ENCODE measurements at places on chromosomes 16 and 17.

DNA sequence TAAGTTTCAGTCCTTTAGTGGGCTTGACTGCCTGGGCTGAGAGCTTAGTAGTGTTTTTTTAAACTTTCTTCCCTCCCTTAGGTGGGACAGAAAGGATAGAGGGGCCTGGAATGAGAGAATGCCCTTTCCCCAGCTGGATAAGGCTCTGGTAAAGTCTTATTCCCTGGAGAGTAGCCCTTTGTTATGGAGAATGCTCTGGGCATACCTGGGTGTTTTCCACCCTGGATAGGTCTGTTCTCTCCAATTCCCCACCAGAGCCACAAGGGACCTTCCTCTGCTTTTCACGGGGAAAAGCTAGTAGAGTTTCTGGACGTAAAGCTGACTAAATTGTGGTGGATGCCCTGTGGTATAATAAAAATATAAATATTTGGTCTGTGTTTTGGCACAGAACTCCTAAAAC is 164.1 kb downstream of the HS3ST4 start:
- no peak for DNase-seq

- DNase-seq, result no peak
Measured at GRCh38 chr17:51091635-51092034, 29.0 kb downstream of the SPAG9 start.

GRCh38 chr16:71626018-71626857 is at the start of gene MARVELD3:
TSS of gene MARVELD3 (plus strand) at chr16:71626184. CDS start at chr16:71626230, 46 bp downstream.
- DNase-seq, result peak; percentile 27

DNA sequence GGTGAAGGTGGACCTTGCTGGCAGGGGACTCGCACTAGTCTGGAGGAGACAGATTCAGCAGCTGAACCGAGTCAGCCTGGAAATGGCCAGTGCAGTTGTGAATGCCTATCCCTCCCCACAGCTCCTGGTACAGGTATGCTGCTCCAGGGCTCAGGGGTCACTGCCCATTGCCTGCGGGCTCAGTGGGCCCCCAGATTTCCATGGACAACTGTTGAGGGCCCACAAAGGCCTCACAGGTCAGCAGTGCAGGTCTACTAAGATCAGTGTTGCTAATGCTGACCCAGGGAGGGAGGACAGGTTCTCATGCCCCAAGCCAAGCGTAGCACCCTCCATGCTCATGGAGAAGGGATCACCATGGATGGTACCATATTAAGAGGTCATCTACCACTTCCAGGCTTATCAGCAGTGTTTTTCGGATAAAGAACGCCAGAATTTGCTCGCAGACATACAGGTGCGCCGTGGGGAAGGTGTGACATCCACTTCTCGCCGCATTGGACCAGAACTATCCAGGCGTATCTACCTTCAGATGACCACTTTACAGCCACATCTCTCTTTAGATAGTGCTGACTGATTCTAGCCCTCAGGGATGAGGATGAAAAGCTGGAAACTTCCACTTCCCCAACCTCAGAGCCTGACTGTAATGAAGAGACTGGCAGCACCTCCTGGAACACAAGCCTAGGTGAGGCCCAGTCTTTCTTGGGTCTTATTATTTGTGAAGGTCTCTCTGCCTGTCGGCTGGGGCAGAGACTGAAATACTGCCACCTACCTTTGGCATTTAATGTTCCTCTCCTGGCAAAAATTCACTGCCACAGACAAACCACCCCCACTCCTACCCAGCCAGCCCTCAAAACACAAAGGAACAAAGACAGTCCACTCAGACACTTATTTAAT is 7.6 kb downstream of the EME1 start:
- no peak for DNase-seq

- DNase-seq, result no peak
Measured at GRCh38 chr17:67801626-67802175, 23.6 kb upstream of the BPTF start.

- no peak for DNase-seq
Measured at GRCh38 chr16:87050142-87050541, 267.1 kb downstream of the C16orf95 start.

DNA sequence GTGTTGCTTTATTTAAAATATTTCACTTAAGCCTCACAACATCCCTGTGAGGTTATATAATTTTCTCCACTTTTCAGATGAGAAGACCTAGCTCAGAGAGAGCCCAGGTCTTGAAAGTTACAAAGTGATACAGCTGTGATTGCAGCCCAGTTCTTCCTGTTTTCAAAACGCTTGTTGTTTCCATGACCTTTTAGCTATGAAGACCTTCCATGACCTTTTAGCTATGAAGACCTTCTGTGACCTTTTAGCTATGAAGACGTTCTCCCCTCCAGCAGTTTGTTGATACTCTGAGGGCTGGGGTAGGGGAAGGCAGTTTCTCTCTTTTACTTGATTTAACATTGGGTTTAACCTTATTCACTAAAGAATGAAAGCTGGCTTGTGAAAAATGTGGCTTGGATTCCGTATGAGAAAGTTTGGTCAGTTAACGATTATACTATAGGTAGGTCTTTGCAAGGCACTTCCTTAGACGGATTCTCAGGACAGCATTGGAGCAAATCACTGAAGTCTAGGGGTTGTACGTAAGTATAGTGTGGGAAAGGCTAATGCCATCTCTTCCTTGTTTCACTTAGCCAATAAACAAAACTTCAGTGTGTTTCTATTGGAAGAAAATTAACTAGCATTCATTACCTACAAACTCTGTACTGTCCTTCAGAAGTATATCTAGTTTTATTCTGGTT is 20.7 kb downstream of the PHKB start:
- DNase-seq, result no peak

GRCh38 chr17:8799570-8800212 is 526 bp upstream of the MFSD6L start:
- no peak for DNase-seq

All from activated naive CD4-positive, alpha-beta T cell treated with anti-CD3 and anti-CD28 coated beads, Interleukin-2, amount 50 U/mL, for 72 hours (primary cell).